ENCODE measurements at places on chromosomes 12 and 14. TPM values are rescaled to one million over a fixed set of nuclear protein-coding genes. Genes with fewer than 3 reads are reported as not detected.

- no peak for DNase-seq
Measured at GRCh38 chr12:12176402-12176801, 90.4 kb downstream of the LRP6 start.

DNA sequence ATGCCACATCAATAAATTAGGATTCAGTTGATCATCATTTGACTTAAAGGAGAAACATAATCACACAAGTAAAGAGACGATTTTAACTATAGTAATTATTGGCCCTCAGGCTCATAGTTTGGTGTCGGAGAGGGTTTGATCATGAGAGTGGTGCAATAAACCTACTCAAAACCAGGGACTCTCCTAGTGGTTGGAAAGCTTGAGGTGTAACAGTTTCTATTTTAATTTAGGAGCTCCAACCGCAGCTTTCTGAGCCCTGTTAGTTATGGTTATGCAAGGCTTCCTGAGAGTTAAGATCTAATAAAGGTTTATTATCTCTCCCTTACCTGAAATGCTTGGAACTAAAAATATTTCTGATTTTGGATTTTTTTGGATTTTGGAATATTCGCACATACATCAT is 36.4 kb downstream of the TMTC2 start:
- no peak for DNase-seq

DNA sequence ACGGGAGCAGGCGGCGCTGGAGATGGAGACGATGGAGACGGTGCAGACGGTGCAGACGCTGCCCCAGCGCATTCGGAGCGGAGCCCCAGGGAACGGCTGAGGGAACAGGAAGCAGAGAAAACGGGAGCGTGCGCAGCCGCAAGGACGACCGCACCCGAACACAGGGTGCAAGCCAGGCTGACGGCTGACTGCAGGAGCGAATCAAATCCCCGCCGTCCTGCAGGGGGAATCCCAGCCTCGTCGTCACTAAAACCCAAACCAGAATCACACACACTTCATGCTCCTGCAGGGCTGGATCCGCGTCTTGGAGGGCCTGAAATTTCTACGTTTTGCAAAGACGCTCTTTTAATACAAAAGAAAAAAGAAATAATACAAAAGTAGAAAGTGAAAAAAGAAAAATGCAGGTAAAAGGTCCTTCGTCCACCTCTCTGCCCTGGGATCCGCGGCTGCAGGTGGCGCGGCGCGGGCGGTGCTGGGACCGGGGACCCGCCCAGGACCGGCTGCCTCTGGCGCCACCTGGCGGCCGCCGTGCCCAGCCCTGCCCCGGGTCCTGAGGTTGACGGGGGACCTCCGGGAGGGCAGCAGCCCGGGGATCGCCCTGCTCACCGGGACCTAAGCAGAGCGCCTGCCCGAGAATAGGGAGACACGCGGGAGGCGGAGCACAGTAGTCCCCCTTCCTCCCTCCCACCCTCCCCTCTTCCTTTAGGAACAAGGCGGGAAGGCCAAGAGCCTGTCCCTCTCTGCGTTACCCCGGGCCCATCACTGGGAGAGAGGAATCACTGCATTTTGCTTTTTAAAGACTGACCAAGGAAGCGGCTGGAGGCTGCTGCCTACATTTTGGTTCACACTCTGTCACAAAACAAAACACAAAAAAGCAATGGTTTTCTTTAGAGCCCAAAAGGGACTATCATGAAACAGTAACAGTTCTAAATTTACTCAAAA is 20.1 kb downstream of the STX2 start:
- peak; percentile 97 for DNase-seq

DNA sequence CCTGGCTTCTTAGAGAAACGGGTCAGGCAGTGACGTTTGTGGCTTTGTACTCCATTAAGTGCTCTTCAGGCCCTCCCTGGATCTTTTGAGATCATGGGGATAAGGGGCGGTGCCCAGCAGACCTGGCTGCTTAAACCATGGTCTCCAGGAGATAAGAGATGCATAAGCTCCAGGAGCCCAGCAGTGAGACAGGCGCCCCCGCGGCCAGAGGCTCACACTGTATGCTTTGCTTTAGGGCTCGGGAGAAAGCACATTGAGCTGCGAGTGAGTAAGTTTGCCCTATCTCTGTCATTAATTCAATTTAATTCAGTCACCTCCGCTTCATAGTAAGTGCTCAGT is 359.5 kb downstream of the CACNA1C start:
- no peak for DNase-seq

Gene NOXRED1
- 0.45 TPM for total RNA-seq
